ENCODE measurements at places on chromosomes 2 and 18.

DNA sequence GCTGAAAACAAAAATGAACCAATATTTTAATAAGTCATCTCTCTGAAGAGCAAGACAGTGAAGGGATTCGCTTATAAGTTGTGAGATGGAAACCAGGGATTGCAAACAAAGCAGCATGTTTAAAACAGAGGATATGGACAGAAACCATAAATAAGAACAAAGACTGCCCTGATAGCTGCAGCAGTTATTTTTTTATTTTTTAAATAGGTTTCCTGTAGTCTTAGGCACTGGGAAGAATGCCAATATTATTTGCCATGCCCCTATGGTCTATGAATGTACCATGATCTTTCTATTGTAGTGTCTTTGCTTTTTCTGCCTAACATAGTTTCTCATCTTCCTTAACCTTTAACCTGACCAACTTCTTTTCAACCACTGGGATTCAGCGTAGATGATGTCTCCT, 1334.0 kb upstream of the NRXN1 start:
- no peak for DNase-seq

DNA sequence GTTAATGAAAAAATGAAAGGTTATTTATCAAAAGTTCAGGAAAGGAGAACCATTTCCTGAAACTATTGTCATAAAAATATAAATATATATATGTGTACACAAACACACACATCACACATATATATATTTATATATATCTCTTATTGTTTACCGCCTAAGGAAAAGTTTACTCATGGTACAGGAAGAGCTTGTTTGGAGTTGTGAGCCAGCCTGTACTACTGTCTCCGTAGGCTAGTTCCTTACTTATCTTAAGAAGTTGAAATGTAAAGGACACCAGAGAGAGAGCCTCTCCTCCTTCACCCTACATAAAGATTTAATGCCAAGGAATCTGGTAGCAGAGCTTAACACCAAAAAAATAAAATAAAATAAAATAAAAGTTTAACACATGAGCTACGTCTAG, 19.6 kb downstream of the DSC1 start:
- DNase-seq, result no peak

GRCh38 chr2:150462770-150463169, 24.7 kb downstream of the RND3 start:
- no peak for DNase-seq

GRCh38 chr18:40159141-40160017, 1795.7 kb upstream of the PIK3C3 start:
- peak; percentile 21 for DNase-seq

DNA sequence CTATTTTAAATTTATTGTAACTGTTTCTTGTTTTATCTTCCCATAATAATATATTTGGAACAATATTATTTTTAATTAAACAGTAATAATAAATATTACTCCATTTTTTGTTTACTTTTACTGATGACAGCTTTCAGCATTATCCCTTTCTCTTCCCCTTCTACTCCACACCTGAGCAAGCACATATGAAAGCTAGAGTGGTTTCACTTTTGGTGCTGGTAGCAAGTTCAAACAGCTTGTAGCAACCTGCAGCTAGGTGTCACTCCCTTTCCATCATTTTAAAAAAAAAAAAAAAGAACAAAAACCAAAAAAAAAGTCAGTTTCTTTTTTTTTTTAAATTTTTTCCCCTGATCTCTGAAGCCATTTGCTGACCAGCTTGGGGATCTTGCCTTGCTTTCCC, 801.8 kb downstream of the CCDC85A start:
- DNase-seq, result no peak

- DNase-seq, result no peak
Observed at GRCh38 chr2:17251171-17251570, 267.1 kb downstream of the RAD51AP2 start.

DNA sequence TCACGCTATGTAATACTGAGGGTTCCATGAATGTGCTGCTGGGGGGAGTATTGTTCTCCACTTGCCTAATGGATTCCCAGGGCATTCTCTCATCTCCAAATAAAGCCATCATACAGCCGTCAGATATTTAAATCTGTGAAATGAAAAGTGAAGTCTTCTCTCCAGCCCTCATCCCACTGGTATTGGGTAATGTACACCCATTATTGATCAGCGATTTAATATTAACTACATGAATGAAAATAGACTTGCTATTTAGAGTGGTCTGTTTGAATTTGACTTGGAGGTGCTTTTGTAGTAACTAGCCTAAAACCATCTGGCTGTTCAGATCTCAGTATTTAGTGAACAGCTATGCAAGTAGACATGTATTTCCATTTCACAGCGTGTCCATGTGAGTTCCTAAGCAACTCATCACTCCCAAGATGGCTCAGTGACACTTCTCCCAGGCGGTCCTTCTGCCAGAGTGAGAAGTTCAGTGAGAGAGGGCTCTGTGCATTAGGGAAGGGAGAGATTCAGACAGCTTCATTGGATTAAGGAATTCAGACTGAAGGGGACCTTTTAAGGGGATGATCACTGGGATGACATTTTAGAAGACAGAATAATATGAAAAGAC, 140.7 kb downstream of the WDSUB1 start:
- DNase-seq, result no peak

GRCh38 chr2:97769711-97770110, 56.3 kb downstream of the ZAP70 start:
- DNase-seq, result no peak

DNA sequence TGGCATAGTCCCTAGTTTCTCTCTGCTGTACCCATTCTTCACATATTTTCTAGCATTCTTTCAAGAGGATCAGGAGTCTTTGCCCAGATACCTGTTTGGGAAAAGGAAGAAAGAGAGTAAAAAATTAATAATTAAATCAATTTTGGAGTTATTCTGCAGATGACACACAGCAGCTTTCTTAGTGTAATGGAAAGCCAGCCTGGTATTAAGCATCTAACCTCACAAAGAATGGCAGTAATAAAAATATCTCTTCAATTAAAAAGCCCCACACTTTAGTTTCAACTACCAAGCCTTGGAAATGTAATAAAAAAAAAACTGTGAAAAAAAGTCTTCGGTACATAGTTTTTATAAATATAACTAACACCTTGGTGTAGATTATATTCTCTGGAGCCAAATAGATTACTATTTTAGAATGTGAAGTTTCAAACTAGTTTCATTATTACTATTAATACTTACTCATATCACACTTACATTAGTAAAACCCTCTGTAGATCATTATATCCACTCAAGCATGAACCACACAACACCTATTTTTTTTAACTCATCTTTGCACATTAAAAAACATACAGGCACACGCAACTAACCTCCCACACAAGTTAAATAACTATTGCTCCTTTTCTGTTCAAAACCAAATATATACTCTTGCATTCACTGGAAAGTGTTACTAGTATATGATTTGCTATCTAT, 90.9 kb downstream of the GPD2 start:
- DNase-seq, result no peak

DNA sequence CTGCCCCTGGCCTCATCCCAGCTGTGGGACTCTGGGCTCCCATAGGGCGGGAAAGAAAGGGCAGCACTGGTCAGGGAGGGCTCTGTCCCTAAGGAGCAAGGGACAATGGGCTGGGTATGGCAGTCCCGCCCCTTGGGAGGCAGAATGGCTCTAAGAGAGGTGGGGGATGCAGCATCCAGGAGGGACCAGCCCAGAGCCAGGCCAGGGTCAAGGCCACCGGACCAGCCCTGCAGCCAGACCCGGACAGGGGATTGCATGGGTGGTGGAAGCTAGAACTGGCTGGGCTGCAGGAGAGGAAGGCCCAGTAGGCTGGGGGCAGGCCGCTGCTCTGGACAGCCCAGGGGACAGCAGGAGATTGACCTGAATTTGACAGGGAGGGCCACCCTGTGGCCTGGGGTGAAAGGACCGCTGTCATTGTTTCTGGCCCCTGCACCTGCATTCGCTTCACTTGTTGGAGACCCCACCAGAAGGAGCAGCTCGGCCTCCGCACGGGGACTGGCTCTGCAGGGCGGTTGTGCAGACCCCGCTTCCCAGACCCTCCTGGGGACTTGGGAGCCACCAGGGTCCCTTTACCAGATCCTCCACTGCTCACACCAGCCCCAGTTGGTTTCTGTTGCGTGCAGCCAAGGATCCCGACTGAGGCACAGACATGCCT, 14.6 kb downstream of the RAMP1 start:
- no peak for DNase-seq

DNA sequence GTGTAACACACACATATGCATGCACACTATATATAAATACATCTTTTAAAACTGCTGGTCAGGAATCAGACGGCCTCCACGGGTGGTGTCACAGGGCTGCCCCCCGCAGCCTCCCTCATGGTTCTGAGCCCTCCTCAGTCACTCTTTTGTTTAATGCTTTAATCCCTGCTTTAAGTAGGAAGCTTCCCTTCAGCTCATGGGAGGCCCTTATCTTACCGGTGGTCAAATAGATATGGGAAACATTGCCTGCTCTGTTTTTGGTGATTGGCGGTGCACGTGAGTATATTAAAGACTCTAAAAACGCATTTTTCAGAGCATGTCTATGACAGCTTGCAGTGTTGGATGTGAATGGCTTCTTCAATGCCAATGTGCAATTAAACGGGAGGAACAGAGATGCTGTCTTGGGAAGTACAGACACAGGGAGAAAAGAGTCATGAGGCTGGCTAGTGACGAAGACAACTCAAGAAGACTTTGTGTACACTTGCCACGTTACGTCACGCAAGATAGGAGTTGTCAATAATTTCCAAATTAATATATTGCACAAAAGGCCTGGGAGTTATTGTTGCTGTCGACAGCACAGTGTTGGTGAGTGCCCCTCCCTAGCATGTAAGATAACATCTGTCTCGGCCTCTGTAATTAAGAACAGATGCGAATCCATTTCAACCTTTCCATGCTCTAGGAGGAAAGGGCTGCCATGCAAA, 23.3 kb downstream of the GNLY start:
- no peak for DNase-seq

- DNase-seq, result no peak
Observed at GRCh38 chr2:232530626-232531260, 4.8 kb downstream of the CHRND start.

GRCh38 chr2:121858847-121859246, 103.4 kb downstream of the TSN start:
- DNase-seq, result no peak

GRCh38 chr2:128314348-128315121, 4.1 kb downstream of the HS6ST1 start:
- DNase-seq, result no peak

DNA sequence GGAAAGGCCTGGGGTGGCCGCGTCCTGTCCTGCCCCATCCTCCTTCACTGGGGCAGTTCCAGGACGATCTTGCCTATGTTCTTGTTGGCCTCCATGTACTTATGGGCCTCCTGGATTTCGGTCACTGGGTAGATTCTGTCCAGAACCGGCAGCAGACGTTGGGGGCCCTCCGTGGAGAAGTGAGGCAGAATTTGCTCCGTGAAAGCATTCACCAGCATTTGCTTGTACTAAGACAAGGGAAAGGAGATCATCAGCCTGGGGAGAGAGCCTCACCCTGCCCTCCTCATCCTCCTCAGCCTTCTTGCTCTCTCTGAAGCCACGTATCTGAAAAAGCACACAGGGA, 1.4 kb upstream of the SF3B6 start:
- DNase-seq, result no peak

GRCh38 chr18:54150226-54150625, 74.2 kb downstream of the MBD2 start:
- no peak for DNase-seq

GRCh38 chr18:70200286-70200685, 5.2 kb downstream of the RTTN start:
- DNase-seq, result no peak

- no peak for DNase-seq
Observed at GRCh38 chr18:24461996-24462395, 1.6 kb downstream of the HRH4 start.

- DNase-seq, result no peak
Observed at GRCh38 chr2:130894326-130894942, 57.7 kb downstream of the ARHGEF4 start.

DNA sequence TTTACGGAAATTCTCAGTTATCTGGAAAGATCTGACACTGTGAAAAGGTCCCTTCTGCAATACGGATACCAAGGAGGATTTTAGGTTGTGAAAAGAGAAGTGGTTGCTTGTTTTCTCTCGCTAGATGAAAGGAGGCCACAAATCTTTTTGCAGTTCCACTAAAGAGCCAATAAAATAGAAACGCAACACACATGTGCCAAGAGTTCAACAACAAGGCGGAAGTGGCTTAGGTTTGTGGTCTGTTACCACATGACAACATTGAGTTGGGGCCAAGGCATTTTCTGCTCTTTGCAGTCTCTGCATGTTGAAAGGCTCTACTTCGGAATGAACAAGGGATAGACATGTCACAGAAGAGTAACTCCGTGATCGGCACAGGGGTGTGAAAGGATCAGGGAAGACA, 115.7 kb upstream of the OSR1 start:
- no peak for DNase-seq

GRCh38 chr2:15788455-15788829, 151.9 kb upstream of the MYCN start:
- DNase-seq, result no peak

DNA sequence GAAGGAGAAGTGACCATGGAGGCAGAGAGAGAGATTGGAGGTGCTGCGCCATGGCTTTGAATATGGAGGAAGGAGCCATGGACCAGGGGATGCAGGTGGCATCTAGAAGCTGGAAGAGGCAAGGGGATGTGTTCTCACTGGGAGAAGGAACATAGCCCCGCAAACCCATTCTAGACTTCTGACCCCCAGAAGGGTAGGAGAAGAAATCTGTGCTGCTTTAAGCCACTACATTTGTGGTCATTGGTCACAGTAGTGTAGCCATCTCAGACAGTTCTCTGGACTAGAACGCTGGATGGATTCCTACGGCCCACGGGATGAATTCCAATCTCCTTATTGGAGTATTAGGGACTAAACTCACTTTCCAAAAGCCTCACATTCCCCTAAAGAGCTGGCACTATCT, 67.8 kb downstream of the PTGR3 start:
- DNase-seq, result no peak

- no peak for DNase-seq
Observed at GRCh38 chr2:203710952-203711351, 4.5 kb downstream of the CD28 start.

DNA sequence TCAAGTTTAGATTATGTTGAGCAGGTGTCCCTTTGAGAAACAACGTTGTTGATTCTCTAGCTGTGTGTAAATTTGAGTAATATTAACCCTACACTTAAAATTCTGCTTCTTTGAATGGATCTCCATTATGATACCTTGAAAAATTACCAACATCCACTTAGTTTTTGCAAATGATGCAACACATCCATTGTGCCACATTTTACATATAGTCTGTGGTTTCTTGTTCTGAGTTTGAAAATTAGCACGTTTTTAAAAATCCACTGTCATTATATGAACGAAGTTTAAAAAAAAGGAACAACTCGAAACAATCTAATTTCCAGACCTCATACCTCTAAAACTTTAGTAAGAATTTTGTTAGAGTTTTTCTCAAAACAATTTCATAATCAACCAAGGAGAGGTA, 37.7 kb downstream of the PIK3C3 start:
- no peak for DNase-seq

- no peak for DNase-seq
Observed at GRCh38 chr18:67665266-67665665, 148.7 kb upstream of the DSEL start.

GRCh38 chr2:237433920-237434676, 20.1 kb upstream of the COL6A3 start:
- DNase-seq, result no peak

All from A549 (cell line).